Esophagus squamous epithelium (tissue), 5 donors: ENCODE measurements at places on chromosomes 4 and X.

DNA sequence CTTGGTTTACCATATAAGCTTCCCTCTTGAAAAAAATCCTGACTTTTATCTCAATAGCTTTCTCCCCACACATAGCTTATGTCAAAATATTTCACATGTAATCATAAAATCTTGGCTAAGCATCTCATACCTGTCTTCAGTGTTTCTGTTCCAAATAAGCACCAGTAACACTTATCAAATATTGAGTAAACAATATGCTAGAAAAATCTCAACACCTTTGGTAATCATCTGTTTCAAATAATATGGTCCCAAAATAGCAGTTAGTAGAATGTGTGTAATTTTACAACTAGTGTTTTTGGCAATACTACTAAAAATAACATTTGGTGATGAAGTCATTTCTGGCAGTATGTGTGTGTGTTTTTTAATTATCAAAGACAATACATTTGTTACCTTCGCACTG is 2138.2 kb downstream of the PCDH7 start:
- DNase-seq, result no peak

DNA sequence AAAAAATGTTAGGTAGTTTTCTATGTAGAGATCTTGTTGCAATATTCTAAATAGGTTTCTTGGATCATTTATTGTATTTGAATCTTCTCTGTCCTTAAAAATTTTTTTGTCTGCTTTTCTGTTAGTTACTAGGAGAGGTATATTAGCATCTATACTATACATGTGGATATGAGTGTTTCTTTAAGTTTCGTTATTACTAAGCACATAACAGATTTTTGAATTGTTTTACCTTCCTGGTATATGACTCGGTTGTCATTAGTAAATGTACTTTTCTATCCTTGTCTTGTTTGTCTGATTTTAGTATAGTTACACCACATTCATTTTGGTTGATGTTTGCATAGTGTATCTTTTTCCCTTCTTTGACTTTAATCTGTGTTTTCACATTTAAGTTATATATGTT is 20.2 kb downstream of the PYURF start:
- no peak for DNase-seq

- no peak for DNase-seq
These were observed 189.5 kb downstream of the GASK1B start for GRCh38 chr4:157983300-157983699.

DNA sequence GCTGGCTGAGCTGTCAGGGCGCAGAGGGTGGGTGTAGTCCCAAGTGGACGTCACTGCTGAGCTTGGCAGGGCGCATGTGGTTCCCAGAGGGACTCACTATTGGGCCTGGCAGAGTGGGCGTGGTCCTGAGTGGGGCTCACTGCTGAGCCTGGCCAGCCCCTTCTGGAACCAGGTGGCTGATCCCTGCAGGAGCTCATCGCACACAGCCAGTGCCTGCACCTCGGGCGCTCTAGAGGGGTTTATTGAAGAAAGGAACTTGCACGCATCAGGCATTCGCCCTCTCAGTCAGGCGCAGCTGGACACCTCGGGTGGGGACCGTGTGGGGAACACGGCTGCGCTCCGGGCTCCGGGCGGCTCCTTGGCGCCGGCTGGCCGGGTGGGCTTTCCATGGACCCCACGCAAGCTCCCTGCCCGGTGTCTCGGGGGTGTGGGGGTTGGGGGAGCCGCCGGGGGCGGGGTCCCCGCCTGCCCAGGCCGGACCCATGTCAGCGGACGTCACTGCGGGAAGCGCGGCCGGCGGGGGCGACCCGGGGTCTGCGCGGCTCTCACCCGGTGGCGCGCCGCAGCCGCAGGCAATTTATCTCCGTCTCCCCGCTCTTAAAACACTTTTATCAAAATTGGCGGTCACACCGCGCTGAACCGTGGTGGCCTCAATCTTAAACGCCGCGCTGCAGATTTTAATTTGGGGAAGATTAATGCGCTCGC is 65.4 kb upstream of the NKX1-1 start:
- no peak for DNase-seq

DNA sequence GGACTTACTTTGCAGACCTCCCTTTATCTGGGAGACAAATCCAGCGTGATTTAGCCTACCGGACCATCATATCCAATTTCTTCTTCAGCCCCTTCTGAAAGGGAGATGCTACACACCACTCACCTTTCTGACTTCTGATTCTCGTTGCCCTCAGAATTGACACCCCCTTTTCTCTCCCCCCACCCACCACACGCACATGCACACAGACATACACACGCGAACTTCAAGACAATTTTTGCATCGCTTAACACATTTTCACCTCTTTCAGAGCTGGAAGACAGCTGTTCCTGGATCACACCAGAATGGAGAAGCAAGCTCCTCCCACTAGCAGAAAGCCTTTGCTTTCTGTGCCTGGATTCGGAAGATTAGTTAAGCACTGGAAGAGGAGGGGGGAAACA is 1.0 kb upstream of the SNCA start:
- DNase-seq, result no peak
